ENCODE measurements at places on chromosomes 13 and 19.
A peak's percentile ranks its signal among the peaks of the same experiment; 100 is the strongest.

DNA sequence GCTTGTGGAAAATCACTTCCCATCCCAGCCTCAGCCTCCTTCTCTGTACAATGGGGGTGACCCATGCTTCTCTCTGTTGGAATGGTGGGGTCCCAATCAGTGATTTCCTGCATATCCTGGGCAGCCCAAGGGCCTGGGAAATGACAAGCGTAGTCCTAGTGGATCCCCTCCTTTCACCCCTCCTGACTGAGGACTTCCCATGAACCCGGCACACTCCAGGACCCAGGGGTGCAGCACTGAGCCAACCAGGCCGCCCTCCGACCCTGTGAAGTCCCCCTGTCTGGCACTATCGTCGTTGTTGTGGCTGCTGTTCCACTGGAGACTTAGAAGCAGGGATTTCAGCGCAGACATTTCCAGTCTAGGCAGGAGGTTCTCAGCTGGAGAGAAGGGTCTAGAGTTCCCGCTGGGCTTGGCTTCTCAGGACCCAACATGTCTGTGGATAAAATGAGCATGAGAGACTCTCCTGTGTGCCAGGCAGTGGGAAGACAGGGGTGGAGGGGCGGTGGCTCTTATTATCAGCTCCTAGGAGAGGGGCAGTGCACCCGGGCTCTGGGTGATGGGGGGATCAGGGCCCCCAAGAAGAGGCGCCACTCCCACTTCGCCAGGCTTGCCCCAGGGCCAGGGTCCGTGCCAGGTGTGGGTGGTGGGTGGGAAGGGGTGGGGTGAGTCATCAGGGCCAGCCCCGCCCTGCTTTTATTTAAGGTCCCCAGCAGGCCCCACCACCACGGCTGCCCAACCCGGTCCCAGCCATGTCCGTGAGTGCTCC, at the start of gene LGALS7B:
Gene LGALS7B, plus strand, starts transcription at position 723 of the 766 bp plus-strand sequence. Its CDS starts 27 bp downstream, at position 750.
- no peak for DNase-seq

DNA sequence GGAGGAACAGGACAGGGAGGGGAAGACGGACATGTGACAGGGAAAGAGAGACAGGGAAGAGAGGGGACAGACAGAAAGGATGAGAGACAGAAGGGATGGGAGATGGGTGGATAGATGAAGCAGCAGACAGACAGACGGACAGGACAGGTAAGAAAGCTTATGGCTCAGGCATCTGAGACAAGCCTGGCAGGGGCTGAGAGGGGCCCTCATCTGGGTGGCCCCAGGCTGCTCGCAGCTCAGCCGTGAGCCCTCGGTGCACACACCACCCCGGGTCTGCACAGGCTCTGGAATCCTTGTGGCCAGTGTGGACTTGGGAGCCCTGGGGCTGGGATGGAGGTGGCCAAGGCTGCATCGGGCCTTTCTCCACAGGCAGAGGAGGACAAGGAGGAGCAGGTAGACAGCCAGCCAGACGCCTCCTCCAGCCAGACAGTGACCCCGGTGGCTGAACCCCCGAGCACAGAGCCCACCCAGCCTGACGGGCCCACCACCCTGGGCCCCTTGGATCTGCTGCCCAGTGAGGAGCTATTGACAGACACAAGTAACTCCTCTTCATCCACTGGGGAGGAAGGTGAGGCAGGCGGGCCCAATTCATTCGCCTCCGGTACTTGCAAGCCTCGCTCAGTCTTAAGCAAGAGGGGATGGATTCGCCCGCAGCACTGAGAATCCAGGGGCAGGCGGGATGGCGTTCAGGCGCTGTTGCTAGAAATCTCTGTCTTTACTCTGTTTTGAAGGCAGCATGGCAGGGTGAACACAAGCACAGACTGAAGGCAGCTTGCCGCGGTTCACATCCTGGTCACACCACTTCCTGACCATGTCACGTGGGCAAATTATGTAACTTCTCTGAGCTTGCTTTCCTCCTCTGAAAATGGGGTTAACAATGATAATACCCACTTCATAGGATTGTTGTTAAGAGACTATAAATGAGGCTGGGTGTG, 14.0 kb downstream of the GRAMD1A start:
- no peak for DNase-seq

- DNase-seq: peak; percentile 2
Observed at GRCh38 chr19:52398081-52398441, 412 bp downstream of the ZNF528 start.

GRCh38 chr13:59568306-59568705, 595.4 kb downstream of the DIAPH3 start:
- DNase-seq: peak; percentile 53

- no peak for DNase-seq
Observed at GRCh38 chr19:678791-679388, 2.7 kb downstream of the FSTL3 start.

GRCh38 chr19:32653599-32653915, 21.4 kb downstream of the ANKRD27 start:
- no peak for DNase-seq

DNA sequence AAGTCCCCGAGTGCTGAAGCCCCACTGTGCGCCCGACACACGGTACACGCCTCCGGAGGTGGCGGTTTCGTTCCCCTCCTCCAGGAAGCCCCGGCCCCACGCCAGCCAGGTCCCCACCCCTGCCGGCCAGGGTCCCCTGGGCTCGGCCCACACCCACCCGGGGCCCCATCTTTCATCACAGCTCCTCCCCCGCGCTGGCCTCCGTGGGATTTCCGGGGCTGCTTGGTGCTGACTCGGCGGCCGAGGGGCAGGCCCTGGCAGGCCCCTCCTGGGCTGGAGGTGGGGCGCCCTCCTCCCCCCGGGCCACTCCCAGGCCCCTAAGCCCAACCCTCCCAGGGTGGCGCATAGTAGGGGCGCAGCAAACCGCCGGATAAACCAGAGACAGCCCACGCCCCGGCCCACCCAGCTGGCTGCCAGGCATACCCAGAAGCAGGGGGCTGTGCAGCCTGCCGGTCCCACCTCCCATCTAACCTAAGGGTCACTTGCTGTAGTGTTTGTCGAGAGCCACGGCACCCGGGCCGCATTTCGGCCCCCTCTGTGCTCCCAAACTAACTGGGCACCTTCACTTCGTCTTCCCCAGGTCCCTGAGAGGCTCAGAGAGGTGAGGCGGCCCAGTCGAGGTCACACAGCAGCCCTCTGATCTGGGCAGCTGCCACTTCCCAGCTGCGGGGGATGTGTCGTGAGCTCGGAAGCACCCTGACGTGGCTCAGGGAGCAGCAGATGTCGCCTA, 6.6 kb downstream of the ZBTB7A start:
- DNase-seq: no peak

- DNase-seq: no peak
Observed at GRCh38 chr13:50099473-50099872, 84.2 kb downstream of the KCNRG start.

GRCh38 chr13:23995283-23996073, 98.2 kb upstream of the C1QTNF9B start:
- no peak for DNase-seq

GRCh38 chr13:79659121-79659521, 178.2 kb downstream of the NDFIP2 start:
- DNase-seq: no peak

DNA sequence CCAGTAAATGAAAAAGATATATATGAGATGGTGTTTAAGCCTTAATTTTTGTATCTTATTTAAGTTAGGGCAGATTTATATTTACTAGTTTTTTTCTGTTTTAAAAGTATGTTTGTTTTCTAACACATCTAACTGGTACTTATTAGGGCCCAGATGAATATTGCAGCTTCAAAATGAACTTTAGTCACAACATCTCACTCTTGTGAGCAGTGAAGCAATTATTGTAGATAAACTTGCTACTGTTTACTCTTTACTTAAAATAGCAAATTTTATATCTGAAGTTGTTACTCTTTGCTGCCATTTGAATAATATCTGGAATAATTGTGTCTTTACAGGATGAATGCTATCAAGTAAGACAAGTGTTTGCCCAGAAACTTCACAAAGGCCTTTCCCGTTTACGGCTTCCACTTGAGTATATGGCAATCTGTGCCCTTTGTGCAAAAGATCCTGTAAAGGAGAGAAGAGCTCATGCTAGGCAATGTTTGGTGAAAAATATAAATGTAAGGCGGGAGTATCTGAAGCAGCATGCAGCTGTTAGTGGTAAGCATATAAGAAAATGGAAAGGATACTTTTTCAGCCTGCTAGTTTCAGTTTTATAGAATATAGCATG, 166.8 kb downstream of the PDS5B start:
- no peak for DNase-seq

- no peak for DNase-seq
Observed at GRCh38 chr19:51145916-51146493, 3.9 kb downstream of the SIGLEC7 start.

- DNase-seq: no peak
Observed at GRCh38 chr13:99332456-99332855, 25.3 kb upstream of the GPR183 start.

- no peak for DNase-seq
Observed at GRCh38 chr19:10826231-10826630, 9.8 kb downstream of the TMED1 start.

- no peak for DNase-seq
Observed at GRCh38 chr19:47545061-47545948, 27.6 kb downstream of the ZNF541 start.

DNA sequence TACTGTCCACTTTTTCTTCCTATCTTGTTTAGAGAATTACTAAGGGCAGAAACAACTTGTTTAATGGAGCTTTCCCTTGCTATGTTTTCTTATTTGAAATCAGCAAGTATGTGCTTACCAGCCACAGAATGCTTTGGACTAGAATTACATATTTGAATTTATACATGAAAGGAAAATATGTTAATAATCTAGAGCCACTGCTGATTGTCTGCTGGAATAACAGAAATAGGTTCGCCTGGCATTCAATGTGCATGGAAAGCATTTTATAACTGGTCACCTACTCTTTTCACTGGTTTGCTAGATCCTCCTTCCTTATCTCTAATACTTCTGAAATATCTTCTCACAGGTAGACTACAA, 8.0 kb downstream of the EFNB2 start:
- no peak for DNase-seq

- DNase-seq: no peak
Observed at GRCh38 chr13:33284031-33284430, 1.5 kb downstream of the STARD13 start.

GRCh38 chr13:25901460-25902376, 150.1 kb downstream of the SHISA2 start:
- peak; percentile 88 for DNase-seq

DNA sequence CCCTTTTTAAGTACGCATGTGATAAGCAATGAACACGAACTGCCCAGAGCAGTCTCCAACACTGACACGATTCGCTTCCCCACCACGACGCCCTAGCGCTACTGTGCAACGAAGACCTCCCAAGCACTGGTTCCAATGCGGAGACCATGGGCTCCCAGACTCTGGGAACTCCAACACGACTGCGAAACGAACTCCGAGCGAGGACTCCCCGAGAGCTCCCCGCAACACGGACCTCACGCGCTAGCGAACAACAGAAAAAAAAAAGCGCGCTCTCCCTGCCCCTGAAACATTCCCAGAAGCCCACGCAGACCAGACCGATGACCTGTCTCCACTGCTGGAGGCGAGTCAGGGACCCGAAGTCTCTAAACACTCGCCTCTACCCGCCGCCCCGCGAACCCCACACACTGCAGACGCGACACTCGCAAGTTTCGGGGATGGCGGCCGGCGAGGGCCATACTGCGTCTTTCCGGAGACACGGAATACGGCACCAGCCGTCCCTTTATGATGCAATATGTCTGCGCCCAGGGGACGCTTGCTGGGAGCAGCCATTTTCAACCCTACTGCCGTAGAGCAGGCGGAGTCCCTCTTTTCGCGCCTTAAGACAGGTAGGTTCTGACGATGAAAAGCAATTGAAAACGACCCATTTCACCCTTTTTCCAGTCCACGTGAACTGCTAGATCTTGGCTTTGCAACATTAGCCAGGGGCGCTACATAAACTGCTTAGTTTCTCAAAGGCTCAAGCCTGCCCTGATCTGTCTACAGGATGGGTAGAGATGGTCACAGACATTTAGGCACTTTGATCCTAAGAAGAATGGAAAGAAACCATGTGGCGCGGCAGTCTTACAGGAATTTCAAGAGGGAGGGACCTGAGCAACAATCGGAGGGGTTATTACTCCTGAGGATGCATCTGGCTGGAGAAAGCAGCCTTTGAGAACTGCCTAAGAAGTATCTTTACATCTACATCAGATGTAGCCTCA, at the start of gene ZNF577:
Gene ZNF577, minus strand, starts transcription at position 430 of the 977 bp plus-strand sequence. CDS start 7,569 bp downstream, outside the sequence.
- no peak for DNase-seq

GRCh38 chr19:16462757-16463250, 9.0 kb downstream of the EPS15L1 start:
- DNase-seq: no peak

DNA sequence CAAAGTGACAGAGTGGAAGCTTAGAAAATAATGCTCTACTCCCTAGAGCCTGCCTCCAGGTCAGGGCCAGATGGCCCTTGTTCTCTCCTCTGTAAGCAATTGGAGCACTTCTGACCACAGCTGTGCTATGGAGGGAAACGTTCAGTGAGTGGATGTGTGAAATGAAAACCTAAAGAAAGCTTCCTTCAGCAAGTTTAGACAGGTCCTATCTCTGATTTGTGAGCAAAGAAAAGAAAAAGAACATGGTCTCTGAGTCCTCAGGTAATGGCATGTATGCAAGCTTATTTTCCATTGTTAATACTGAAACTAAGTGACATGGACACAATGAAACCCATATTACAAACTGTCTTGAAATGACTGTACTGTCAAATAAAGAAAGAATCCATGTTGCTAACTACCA, 1486.8 kb downstream of the EFNB2 start:
- DNase-seq: no peak

DNA sequence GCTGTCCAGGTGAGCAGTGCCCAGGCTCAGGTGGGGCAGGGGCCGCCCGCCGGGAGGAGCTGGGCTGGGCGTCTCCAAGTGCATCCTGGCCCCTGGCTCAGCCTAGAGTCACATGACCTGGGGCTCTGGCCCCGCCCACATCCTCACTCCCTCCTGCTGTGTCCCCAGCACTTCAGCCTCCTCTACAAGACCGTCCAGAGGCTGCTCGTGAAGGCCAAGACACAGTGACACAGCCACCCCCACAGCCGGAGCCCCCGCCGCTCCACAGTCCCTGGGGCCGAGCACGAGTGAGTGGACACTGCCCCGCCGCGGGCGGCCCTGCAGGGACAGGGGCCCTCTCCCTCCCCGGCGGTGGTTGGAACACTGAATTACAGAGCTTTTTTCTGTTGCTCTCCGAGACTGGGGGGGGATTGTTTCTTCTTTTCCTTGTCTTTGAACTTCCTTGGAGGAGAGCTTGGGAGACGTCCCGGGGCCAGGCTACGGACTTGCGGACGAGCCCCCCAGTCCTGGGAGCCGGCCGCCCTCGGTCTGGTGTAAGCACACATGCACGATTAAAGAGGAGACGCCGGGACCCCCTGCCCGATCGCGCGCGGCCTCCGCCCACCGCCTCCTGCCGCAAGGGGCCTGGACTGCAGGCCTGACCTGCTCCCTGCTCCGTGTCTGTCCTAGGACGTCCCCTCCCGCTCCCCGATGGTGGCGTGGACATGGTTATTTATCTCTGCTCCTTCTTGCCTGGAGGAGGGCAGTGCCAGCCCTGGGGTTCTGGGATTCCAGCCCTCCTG, 16.8 kb upstream of the CELF5 start:
- no peak for DNase-seq

DNA sequence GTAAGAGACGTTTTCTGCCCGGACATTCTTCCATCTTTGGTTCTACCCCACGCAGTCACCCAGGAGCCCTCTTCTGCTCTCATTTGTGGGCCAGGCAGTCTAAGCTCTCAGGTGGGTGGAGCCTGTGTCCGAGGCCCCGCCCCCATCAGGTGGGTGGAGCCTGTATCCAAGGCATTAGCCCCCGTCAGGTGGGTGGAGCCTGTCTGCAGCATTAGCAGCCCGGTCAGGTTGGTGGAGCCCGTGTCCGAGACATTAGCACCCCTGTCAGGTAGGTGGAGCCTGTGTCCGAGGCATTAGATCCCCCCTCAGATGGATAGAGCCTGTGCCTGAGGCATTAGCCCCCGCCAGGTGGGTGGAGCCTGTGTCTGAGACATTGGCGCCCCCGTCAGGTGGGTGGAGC, 45.5 kb upstream of the C13orf46 start:
- peak; percentile 49 for DNase-seq

Data from COLO829 (cell line).